ENCODE measurements at places on chromosomes 16 and 17.

DNA sequence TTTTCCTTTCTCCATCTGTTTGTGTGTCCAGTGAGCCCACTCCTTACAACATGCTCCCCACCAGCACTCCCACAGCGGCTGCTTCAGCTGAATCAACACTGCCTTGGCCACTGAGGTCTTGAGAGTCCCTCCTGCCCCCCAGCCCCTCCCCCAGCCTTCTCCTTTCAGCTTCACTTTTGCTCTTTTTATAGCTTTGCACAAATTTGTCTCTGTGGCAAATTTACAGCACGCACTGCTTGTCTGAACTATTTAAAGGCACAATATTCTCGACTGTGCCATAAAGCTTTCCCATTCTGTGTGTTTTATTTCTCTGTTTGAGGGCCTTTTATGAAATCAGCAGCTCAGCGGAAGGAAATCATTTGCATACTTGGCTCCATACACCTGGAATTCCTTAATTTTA is 579.3 kb downstream of the TOX3 start:
- no peak for DNase-seq

DNA sequence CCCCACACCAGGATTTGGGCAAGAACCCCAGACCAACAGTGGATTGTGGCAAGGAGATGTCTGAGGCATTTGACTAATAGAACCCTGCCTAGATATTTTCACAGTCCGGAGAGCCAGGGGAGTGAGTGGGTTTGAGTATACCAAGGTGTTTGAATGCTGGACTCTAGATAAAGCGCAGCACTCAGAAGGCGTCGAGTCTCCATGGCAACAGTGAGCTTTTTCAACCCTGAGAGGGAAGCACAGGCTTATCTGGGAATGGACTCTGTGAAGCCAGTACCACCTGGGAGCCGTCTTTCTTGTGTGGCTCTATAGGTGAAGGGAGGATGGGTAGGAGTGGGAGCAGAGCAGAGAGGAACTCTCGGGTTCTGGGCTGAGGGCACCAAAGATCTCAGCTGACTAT is 147.0 kb downstream of the SHISA6 start:
- DNase-seq: no peak

DNA sequence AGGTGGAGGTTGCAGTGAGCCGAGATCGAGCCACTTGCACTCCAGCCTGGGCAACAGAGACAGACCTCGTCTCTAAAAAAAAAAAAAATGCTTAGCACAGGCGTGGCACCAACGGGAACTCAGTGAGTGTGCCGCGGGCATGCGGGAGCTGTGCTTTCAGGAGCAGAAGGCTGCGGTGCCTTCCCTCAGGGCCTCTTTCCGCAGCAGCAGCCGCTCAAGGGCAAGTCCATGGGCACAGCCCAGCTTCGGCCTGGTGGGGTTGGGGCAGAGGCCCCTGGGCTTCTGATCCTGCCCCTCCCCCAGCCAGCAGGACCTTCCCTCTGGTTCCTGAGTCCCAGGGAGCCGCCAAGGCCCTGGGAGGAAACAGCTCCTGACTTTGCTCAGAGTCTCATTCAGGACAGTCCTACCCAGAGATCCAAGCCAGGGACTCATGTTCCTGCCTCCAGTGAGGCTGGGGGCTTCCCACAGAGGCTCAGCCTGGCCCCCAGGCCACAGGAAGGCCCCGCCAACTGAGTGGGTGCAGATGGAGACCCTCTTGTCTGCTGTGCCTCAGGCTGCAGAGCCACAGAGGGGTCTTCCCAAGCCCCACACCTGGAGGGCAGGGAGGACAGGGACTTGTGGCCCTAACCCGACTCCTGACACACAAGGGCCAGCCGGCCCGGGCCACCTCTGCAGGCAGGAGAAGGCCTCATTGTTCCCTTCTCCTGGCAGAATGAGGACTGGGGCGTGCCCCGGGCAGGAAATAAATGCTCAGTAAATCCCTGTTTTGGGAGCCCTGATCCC is 3.3 kb upstream of the ZG16B start:
- no peak for DNase-seq

- DNase-seq: no peak
Measured at GRCh38 chr17:61097781-61098180, 301.9 kb upstream of the TBX2 start.

- no peak for DNase-seq
Measured at GRCh38 chr17:47200325-47200664, 8.9 kb upstream of the MYL4 start.

DNA sequence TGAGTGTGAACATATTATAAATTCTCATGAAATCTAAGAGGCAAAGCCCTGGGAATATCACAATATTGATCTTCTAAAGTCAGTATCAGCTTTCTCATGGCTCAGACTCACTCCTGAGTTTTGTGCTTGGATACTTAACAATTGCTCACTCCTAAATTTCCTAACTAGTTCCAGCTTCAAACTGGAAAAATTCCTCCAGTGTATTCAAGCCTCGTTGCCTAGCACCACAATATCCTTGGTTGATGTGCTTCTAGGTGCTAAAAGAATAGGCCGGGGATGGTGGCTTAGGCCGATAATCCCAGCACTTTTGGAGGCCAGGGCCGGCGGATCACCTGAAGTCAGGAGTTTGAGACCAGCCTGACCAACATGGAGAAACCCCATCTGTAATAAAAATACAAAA is 62.5 kb downstream of the XYLT1 start:
- DNase-seq: no peak

DNA sequence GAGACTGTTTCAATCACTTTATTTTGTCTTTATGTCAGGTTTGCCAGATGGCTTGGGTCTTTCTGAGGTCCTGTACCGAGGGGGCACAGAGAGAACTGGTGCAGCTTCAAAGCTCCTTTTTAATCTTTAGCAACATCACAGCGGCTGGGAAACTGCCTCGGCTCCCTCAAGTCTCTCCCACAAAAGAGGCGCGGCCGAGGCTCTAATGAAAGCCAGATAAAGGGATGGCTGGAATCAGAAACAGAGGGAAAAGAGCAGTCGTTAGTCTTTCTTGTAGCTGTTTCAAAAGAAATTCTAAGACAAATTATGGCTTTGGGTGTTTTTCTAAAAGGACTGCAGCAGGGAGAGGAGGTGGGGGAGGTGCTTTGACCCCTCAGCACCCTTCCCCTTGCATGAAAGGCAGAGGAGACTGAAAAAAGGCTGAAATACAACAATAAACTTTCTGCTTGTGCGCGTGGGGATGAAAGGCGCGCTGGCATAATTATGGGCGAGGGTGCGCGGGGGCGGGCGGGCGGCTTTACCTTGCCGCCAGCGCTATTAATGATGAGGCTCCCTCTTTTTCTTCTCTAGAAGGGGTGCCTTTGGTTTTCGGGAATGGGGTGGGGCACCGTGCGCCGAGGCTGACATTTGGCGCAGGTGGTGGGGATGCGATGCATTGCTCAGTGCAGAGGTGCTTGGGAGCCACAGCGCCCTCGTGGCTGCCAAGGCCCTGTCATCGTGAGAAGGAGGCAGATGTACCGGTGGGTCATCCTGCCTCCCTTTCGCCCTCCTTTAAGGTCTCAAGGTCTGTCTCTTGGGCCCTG is 22.3 kb upstream of the BRD7 start:
- no peak for DNase-seq

DNA sequence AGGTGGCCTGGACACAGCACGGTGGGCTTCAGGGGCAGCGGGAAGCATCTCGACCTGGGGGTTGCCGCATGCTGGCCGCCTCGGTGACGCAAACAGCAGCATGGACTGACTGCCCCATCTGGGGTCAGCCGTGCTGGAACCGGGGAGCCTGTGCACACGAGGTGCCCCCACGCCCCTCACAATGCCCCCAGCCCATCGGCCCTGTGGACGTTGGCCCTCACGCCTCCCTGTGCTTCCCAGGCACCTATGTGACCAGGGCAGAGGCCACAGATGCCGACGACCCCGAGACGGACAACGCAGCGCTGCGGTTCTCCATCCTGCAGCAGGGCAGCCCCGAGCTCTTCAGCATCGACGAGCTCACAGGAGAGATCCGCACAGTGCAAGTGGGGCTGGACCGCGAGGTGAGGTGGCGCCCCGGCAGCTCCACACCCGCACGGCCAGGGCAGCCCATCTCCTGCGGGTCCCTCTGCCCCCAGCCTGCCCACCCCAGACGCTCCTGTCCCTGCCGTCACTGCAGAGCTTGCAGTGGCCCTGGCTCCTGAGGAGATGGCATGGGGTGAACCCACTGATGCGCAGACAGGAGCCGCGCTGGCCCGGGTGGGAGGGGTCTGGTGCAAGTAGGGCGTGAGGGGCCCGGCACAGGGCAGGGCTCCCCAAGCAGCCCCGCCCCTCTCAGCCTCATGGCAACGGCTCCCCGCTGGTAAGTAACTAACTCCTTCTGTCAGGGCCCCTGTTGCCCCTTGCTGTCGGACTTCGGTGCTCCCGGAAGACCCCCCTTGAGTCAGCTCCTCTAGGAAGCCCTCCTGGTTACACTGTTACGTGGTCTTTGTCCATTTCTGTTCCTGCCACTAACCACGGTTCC is 13.6 kb downstream of the CDH15 start:
- DNase-seq: no peak

DNA sequence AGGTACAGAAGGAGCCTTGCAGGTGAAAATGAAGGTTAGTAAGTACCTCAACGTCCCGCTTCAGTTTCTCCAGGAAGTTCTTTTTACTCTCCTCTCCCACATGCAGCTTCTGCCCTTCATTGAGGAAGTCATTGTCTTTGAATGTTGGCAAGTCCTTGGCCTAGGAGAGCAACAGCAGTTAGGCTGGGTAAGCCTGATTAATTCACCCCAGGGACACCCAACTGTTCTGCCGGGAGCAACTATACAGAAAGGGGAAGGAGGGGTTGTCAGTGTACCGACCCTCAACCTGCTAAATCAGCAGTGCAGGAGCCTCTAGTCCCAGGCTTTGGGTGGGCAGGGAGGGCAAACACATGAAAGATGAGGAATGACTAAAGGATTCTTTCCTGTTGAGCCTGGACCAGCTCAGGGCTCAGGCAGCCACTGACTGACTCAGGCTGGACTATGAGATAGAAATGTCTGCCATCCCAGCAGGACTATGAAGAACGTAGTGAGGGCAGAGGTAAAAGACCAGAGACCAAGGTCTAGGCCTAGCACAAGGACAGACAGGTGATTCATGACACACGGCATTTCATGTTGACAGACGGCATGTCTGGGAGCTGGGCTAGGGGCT is 21.6 kb downstream of the PIP4K2B start:
- DNase-seq: no peak

DNA sequence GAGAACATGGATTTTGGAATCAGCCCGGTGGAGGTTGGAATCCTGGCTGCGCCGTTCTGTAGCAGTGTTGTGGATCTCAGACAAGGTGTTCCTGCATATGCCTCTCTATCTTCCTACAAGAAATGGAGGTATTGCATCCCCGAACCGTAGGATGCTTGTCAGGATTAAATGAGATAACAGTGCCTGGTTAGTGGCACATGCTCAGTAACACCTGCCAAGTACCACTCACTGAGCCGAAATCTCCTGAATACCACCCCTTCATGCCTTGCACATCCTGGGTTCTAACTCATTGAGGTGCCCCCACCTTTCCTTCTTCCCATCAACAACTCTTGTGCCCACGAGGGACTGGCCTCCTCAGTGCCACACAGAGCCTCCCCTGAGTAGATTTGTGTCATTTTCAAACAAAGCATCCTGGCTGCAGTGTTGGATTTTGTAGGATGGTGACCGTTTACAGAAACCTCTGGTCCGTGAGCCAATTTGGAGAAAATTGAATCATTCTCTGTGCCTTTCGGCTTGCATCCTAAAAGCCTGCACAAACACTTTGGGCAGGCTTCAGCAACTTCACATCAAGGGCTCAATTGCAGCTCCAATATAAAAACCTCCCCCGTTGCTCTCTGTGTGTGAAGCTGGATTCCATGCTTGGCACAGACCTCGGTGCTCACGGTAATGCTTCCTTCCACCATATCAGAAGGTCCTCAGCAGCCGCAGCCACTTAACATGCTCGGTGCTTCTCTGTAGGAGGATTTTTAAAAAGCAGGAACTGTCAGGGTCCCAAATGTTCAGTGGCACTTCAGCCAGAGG is 84.2 kb downstream of the WWOX start:
- DNase-seq: no peak

DNA sequence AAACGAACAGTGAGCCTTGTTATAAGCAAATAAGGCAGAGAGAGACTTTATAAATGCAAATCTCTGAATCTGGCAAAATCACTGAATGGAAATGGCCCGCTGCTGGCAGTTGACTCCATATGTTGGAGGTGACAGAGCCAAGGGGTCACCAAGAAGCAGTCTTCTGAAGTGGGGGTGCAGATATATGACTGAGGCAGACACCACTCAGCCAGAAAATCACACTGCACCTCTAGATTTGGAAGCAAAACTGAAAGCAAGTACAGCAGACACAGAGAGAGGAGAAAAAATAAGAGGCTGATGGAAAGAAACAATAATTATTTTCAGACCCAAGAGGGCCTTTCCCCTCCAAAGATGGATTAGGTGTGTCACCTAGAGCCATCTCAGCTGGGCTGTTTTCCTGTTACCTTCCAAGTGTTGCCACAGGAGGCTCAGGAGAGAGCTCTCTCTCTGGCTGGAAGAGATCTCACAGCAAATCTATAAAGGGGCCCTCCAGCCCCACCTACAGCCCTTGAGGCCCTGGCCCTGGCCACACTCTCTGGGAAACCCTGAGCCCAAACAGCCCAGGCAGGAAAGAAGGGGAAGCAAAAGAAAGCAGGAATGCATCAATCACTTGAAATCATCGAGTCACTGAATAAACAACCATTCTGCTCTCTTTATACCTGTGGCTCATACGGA is 585.1 kb upstream of the PSMD7 start:
- DNase-seq: no peak

GRCh38 chr17:8867361-8867981 is at the start of gene PIK3R6:
TSS of gene PIK3R6 (minus strand) at chr17:8867674. CDS start at chr17:8849794, 17,880 bp downstream.
- DNase-seq: no peak

GRCh38 chr16:10206215-10206614 is 24.0 kb upstream of the GRIN2A start:
- no peak for DNase-seq

- DNase-seq: no peak
Measured at GRCh38 chr16:58018803-58019202, 6.8 kb upstream of the MMP15 start.

DNA sequence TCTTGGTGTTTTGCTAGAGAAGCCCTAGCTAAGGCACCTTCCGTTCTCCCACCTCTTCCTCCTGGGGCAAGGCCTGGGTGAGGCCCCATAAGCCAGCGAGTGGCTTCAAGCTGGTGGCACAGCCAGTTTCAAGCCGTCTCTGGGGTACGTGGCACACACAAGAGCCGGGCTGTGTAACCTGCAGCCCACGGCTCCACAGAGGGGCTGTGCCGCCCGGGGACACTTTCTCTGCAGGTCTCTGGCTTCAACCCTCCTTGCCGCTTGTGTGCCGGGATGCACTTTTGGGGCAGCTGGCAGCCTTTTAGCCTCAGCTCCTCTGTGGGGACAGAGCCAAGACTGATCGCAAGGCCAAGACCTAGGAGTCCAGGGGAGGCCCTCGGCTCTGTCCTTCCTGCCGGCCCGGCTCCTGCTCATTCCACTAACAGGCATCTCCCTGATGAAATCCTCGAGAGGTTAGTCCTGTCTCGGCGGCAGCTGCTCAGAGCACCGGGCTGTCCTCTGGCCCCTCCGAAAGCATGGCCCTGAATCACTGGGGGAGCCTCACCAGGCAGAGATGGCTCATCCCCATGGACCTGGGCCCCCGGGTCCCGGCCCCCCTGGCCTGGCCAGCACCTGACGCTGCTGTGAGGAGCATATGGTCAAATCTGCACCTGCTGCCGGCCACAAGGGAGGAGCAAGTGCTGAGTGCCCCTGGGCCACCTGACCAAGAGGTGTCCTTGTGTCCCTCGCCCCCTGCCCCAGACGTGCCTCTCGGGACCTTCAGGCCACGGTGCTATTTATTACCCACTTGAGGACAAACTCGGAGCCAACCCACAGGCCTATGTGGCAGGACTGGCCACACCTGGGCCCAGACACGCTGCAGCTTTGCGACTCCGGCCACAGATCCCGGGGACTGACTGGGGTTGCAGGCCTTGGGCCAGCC is 98.5 kb downstream of the METRNL start:
- DNase-seq: no peak
